Activated CD4-positive, alpha-beta T cell treated with anti-CD3 and anti-CD28 coated beads, Interleukin-2, amount 50 U/mL, for 24 hours (primary cell): ENCODE measurements at places on chromosomes 11 and 22.

- DNase-seq, result no peak
Measured at GRCh38 chr11:73012121-73012863, 129.8 kb downstream of the FCHSD2 start.

GRCh38 chr22:44436736-44437135 lies 61.3 kb downstream of the RTL6 start:
- DNase-seq, result no peak

DNA sequence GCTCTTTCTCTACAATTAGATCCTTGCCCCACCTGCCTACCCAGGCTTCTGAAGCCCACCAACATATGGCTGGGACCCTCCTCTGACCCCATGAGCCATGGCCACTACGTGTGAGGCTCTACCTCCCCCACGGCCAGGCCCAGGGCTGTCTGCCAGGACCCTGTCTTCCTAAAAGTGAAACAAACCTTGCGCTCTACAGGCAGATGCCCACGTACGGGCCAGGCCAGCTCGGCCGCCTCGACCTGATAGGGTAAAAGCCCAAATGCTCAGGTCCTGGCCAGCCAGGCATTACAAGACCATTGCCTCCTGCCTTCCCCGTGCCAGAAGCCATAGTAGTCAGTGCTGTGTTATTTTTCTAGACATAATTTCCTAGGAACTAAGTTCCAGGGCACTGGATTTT lies 1496.4 kb downstream of the BRD1 start:
- DNase-seq, result no peak

DNA sequence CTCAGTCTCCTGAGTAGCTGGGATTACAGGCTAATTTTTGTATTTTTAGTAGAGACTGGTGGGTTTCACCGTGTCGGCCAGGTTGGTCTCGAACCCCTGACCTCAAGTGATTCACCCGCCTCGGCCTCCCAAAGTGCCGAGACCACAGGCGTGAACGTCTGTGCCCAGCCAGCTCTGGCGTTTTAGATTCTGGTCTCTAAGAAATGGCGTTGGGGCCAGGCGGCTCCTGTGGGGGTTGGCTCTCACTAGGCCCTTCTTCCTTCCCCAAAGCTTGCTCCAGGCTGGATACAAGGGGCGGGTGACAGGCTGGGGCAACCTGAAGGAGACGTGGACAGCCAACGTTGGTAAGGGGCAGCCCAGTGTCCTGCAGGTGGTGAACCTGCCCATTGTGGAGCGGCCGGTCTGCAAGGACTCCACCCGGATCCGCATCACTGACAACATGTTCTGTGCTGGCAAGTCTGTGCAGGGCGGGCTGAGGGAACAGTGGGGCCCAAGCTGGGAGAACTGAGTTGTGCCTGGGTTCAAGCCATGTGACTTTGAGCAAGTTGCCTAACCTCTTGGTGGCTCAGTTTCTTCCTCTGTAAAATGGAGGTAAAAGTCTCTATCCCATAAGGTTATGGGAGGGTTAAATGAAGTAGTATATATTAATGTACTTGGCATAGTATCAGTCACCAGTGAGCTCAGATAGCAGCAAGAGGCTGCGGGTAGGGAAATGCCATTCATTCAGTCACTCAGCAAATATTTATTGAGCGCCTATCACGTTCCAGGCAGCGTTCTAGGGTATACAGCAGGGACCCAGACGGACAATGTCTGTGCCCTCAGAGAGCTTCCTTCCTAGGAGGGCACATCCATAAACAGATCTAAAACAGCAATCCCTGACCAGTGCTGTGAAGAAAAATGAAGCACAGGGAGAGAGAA lies 10.4 kb downstream of the F2 start:
- DNase-seq, result no peak

DNA sequence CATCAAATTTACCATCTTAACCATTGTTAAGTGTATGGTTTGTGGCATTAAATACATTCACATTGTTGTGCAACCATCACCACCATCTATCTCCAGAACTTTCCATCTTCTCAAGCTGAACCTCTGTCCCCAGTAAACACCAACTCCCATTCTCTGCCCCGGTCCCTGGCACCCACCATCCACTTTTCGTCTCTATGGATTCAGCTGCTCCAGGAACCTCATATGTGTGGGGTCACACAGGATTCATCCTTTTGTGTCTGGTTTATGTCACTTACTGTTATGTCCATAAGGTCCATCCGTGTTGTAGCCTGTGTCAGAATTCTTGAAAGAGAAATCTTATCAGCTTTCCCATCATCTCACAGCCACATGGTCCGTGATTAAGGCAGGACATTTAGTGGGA lies 16.3 kb downstream of the TSPAN32 start:
- DNase-seq, result no peak

- DNase-seq, result no peak
Measured at GRCh38 chr22:17314487-17314886, 54.8 kb upstream of the CECR2 start.

- DNase-seq, result no peak
Measured at GRCh38 chr22:24968066-24968561, 15.6 kb downstream of the KIAA1671 start.
